ENCODE measurements at places on chromosomes 1 and 21.

- H3K27me3 ChIP-seq = no peaks in the 10 kb centered on the region
- H3K4me3 ChIP-seq = no peak overlapping the region
- no peak for DNase-seq
- no peaks in the 10 kb centered on the region for H3K36me3 ChIP-seq
- H3K27ac ChIP-seq = peak overlapping the region; percentile 78
- peaks cover 19% of the 10 kb centered on the region for H3K4me1 ChIP-seq
Observed at GRCh38 chr1:15168479-15168878, 14.9 kb downstream of the TMEM51 start.

DNA sequence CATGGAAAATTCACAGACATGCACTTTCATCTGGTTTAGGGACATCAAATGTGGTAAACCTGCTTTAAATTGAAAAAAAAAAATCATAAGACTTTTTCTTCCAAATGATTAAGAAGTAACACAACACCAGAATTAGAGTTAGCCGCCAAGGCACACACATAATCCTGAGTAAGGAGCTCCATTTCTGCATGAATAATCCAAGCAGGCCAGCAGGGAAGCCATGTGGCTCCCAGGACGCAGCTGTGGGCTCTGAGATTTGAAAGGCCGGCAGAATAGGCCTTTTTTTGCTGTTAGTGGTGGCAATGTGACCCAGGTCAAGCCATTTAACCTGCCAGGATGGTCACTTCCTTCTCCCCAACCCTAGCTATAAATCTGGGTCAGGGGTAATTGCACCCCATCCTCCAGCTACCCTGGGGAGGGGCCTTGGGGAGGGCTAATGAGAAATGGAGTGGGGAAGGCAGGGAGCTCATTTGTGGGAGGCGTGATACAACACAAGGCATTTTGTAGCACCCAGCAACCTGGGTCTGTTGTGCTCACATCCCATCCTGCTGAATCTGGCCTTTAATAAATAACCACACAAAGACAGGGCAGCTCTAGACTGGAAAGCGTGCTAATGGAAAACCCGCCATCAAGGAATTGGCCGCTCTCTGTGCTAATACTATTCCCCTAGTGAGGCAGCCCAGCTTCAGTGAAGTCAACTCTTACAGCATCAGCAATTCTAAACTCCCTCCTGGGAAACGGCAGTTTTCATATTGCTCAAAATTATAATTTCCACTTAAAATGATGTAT is 178.5 kb downstream of the RHOU start:
- no peak for DNase-seq
- no peaks in the 10 kb centered on the region for H3K27me3 ChIP-seq
- no peaks in the 10 kb centered on the region for H3K36me3 ChIP-seq
- H3K4me3 ChIP-seq = no peak overlapping the region

- H3K27ac ChIP-seq = peak overlapping the region; percentile 67
- peak; percentile 48 for DNase-seq
- no peaks in the 10 kb centered on the region for H3K27me3 ChIP-seq
Observed at GRCh38 chr1:151062741-151063371, 2.7 kb downstream of the MLLT11 start.

- H3K4me3 ChIP-seq = no peak overlapping the region
- no peaks in the 10 kb centered on the region for H3K36me3 ChIP-seq
- no peak for DNase-seq
- H3K27ac ChIP-seq = no peak overlapping the region
Observed at GRCh38 chr1:222087221-222087920, 345.5 kb upstream of the DUSP10 start.

DNA sequence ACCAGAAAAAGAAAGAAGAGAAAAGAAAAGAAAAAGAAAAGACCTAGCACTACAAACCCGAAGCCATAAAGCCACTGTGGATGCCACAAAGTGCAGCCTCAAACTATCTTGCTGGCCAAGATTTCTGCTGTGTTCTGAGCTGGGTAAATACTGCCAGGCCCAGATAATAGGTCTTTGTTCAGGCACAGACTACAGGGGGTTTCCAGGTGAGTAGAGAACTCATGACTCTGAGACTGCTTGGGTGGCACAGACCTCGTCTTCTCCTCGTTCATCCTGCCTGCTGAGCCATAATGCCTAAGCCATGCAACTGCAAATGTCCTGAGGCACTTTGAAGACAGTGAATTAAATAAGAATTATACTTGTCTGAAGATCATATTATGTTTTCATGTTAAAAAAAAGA is 651.8 kb downstream of the LMO4 start:
- H3K4me3 ChIP-seq = no peak overlapping the region
- H3K4me1 ChIP-seq = no peaks in the 10 kb centered on the region
- DNase-seq = no peak

- H3K27ac ChIP-seq = no peak overlapping the region
- no peaks in the 10 kb centered on the region for H3K27me3 ChIP-seq
- no peaks in the 10 kb centered on the region for H3K4me1 ChIP-seq
- no peak overlapping the region for H3K4me3 ChIP-seq
- H3K36me3 ChIP-seq = no peaks in the 10 kb centered on the region
Observed at GRCh38 chr1:234260578-234260977, 112.7 kb upstream of the COA6 start.

DNA sequence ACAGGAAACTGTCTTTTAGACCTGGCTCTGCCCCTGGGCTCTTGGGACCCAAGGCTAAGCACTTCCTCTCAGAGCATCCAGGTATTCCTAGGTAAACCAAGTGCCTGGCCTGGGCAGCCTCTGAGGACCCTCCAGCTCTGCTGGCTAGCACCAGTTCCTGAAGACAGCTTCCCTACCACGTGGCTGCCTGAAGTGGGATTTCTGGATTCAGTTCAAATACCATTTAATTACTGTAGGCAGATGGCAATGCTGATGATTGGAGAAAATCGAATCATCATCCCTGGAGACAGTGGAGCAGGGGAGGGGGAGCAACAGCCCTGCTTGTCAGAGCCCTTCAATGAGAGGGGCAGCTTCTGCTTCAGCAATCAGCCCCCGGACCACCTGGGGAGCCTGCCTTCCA is 11.9 kb downstream of the KIF21B start:
- H3K27ac ChIP-seq = no peak overlapping the region
- H3K4me3 ChIP-seq = no peak overlapping the region
- DNase-seq = peak; percentile 87
- peaks cover 7% of the 10 kb centered on the region for H3K4me1 ChIP-seq
- H3K36me3 ChIP-seq = no peaks in the 10 kb centered on the region

DNA sequence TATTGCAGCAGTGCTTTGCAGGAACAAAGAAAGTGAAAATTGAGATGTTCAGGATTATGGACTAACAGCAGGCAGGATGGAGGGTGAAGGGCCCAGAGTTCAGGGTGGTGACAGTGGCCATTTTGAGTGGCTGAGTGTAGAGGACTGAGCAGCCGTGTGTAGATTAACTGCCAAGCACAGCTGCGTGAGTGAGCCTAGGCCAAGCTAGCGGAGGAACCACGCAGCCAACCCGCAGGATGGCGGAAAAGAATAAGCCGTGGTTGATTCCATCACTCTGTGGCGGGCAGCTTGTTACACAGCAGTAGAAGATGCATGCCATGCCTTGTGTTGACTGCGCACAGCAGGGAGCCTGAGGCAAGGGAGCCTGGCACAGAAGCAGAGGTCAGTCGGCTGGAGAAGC is 102.5 kb upstream of the KIF26B start:
- no peaks in the 10 kb centered on the region for H3K27me3 ChIP-seq
- no peak overlapping the region for H3K27ac ChIP-seq
- H3K4me1 ChIP-seq = no peaks in the 10 kb centered on the region
- H3K36me3 ChIP-seq = no peaks in the 10 kb centered on the region
- DNase-seq = no peak

DNA sequence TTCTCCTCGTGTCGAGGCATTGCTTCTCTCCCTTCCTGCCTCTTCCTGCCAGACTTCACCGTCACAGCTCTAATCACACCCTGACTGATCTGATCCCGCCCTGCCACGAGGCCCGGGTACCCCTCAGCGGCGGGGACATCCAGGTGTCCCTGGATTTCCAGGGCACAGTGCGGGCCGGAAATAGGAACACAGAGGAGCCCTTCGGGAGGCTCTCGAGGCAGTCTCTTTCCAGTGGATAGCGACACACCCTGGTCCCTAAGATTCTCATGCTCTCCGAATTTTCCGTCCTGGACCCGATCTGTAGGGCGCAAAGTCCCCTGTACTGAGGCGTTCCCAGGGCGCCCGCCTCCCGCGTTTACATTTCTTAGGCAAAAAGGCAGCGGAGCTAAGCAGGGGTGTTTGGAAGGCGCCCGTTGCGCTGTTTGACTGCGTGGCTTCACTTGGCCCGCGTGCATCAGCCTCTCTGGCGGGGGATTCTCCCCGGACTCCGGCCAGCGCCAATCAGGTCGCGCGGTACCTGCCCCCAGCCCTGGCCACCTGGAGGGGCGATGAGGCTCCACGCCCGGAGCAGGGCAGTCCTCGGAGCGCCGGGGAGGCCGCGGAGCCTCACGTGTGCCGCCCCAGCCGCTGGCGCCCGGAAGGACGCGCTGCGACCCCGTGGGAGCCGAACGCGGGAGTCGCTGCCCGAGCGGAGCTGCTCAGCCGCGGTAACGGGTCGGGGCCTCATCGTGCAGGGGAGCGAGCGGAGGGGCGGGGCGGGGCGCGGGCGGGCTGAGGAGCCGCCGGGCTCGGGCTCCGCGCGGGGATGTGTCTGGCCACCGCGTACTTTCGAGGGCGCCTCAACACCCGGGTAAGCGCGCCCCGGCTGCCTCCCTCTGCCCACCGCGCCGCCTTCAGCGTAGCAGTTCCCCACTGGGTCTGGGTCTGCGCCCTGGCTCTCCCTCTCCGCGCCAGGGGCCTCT is at the start of gene FAM163A:
Gene FAM163A (plus strand): TSS at position 575 of the 962 bp plus-strand sequence. CDS start 69,807 bp downstream, outside the sequence.
- H3K4me3 ChIP-seq = no peak within 1 kb of the TSS
- H3K27ac ChIP-seq = peak within 1 kb of the TSS; percentile 99
- peak; percentile 85 for DNase-seq
- no peaks in the 10 kb centered on the region for H3K36me3 ChIP-seq

DNA sequence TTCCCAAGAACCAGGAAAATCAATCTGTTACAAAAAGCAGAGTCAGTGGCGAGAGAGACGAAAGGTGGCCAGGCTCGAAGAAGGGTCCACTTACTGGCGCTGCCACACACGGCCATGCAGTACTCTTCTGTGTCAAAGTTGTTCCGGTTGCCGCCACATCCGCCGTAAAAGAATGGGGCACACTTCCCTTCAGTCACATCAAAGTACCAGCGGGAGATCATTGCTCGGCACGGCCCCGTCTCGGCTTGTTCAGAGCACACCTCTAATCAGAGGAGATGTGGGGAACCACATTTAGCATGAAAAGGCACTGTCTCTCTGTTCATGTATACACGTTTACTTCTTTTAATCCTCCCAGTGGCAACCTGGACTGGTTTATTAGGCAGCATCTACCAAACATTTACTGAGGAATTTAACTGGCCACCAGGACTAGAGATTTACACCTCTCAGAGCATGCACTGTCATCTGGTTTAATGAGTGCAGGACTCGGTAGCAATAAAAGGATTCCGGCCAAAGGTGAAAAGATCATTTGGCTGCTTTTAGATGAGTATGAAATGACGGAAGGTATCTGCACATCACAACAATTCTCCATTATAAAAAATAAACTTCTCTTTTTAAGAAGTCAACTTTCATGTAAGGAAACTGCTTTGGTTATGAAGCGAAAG is 170.5 kb downstream of the APP start:
- H3K4me1 ChIP-seq = no peaks in the 10 kb centered on the region
- H3K27ac ChIP-seq = no peak overlapping the region
- peaks cover 20% of the 10 kb centered on the region for H3K36me3 ChIP-seq
- no peak for DNase-seq
- H3K27me3 ChIP-seq = no peaks in the 10 kb centered on the region

- no peaks in the 10 kb centered on the region for H3K36me3 ChIP-seq
- H3K27ac ChIP-seq = no peak overlapping the region
- DNase-seq = no peak
- H3K27me3 ChIP-seq = no peaks in the 10 kb centered on the region
Observed at GRCh38 chr1:18732686-18733085, 102.0 kb downstream of the PAX7 start.

DNA sequence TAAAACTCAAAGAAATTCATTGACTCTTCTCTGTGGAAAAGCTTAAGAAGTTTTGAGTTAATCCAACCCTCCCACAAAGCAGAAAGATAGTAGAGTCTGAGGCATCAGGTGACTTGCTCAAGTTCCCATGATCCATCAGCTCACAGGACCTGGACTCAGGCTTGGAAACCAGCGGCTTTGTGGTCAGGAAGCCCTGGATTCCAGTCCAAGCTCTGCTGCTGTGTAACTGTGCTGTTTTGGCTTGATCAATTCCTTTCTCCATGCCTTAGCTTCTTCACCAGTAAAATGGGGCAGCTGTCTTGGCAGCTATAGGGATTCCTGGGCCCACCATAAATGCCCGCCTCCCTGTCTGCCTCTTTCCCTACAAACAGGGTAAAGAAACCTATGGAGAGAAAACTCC is 180.2 kb downstream of the HIVEP3 start:
- H3K4me3 ChIP-seq = no peak overlapping the region
- no peaks in the 10 kb centered on the region for H3K36me3 ChIP-seq
- no peaks in the 10 kb centered on the region for H3K27me3 ChIP-seq
- DNase-seq = no peak

- peak; percentile 43 for DNase-seq
- H3K4me3 ChIP-seq = no peak within 1 kb of the TSS
- no peak within 1 kb of the TSS for H3K27ac ChIP-seq
- no peaks in the 10 kb centered on the region for H3K27me3 ChIP-seq
Observed at GRCh38 chr1:32208891-32209328, at the start of gene DCDC2B. Gene DCDC2B (plus strand): TSS chr1:32209089. CDS start chr1:32209094, 5 bp downstream.

GRCh38 chr1:83064589-83065242 is 934.2 kb downstream of the TTLL7 start:
- peak overlapping the region; percentile 3 for H3K27ac ChIP-seq
- no peaks in the 10 kb centered on the region for H3K36me3 ChIP-seq
- no peaks in the 10 kb centered on the region for H3K4me1 ChIP-seq
- H3K4me3 ChIP-seq = no peak overlapping the region
- no peak for DNase-seq

Measured in SK-N-SH (cell line).